ENCODE measurements at places on chromosomes 2 and 18. TPM values are rescaled to one million over a fixed set of nuclear protein-coding genes. Genes with fewer than 3 reads are reported as not detected.

GRCh38 chr2:112995346-112995920 is 9.8 kb upstream of the IL36A start:
- DNase-seq: no peak

- no peak for DNase-seq
Observed at GRCh38 chr2:31296641-31297287, 62.8 kb downstream of the EHD3 start.

DNA sequence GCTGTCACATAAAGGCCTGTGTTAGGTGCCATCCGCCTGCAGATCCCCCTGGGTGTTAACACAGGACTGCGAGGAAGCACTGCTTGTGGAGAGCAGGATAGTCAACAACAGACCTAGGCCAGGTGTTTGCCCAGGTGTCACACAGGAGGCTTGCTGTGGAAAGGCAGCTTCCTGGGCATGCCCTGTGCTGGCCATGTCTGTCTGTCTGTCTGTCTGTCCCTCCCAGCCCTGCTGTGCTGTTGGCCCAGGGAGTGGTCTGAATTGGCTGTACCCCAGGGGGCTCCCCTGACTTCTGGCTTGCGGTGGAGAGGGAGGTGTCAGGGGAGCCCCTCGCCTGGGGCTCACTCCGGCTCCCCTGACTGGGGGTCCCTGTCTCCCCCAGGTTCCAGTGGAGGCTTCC is 53.2 kb downstream of the SH3BP4 start:
- DNase-seq: no peak

GRCh38 chr2:188835006-188835405 is 139.2 kb upstream of the COL3A1 start:
- no peak for DNase-seq

DNA sequence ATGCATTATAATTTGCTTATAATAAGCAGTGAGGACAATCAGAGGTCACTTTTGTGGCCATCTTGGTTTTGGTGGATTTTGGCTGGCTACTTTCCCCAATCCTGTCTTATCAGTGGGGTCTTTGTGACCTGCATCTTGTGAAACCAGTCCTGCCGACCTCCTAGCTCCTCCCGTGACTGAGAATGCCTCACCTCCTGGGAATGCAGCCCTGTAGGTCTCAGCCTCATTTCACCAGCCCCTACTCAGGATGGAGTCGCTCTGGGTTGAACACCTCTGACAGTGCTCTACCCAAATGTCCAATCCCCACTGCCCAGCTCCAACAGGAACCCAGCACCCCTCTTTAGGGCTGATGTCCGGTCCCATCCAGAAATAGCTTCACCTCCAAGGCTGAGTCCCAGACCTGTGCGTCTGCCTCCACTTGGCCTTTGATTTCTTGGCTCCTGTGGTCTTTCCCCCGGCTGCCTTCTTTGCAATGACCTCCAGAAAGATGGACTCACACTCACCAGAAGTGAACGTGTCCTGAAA is 31.3 kb upstream of the PXDN start:
- DNase-seq: no peak

AGXT gene
- polyA plus RNA-seq: not detected

UGT1A8 gene
- not detected for polyA plus RNA-seq
